Central memory CD8-positive, alpha-beta T cell (primary cell): ENCODE measurements at places on chromosomes 1 and 21.
A peak's percentile ranks its signal among the peaks of the same experiment; 100 is the strongest.

DNA sequence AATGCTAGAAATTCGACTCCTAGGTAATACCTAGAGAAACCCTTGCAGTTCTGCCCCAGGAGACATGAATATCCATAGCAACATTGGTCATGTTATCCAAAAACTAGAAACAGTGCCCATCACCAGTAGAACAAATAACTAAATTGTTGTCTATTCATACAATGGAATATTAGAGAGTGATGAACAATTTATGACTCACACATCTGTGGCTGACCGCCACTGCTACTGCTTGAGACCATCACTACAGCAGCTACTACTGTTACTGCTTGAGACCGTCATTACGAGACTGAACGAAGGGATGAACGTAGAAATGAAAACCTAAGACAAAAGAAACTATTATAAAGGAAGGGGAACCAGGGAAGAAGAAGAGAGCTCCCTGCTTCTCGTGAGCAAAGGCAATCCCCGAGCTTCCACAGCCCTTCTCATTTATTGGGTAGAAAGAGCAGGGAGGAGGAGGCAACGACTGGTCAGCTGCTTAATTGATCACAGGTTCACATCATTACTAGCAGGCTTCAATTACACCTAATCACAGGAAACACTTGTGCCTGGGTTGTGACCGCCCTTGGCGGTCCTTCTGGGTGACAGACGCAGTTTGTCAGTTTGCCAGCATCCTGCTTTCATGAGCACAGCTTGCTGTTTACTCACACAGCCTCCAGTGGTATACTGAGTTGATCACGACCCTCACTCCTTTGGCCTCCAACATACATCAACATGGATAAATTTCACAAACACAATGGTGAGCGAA, 14.1 kb upstream of the PADI4 start:
- H3K27ac ChIP-seq = no peak overlapping the region
- no peak for DNase-seq
- no peaks in the 10 kb centered on the region for H3K4me1 ChIP-seq
- H3K27me3 ChIP-seq = peaks cover 66% of the 10 kb centered on the region
- H3K4me3 ChIP-seq = no peak overlapping the region
- H3K36me3 ChIP-seq = no peaks in the 10 kb centered on the region

DNA sequence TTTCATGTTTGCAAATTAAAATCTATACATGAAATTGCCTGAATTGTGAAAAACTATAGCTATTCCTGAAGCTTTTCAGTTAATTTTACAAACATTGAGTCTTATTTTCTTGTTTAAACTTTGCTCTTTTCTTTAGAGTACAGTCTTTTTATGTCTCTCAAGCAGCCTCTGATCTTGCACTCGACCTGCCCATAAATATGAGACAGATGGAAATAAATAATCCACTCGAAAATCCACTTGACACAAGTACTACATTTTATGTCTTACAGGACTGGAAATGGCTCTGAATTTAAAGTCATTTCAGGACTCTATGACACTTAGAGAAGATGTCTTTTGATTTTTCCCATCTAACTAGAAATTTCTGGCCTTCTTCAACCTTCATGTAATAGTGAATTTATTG, 283.8 kb downstream of the USP25 start:
- no peaks in the 10 kb centered on the region for H3K27me3 ChIP-seq
- no peak overlapping the region for H3K4me3 ChIP-seq
- no peak overlapping the region for H3K27ac ChIP-seq

GRCh38 chr1:83756984-83757717, 241.8 kb downstream of the TTLL7 start:
- H3K4me3 ChIP-seq = no peak overlapping the region
- H3K27ac ChIP-seq = no peak overlapping the region
- no peaks in the 10 kb centered on the region for H3K36me3 ChIP-seq
- no peak for DNase-seq

DNA sequence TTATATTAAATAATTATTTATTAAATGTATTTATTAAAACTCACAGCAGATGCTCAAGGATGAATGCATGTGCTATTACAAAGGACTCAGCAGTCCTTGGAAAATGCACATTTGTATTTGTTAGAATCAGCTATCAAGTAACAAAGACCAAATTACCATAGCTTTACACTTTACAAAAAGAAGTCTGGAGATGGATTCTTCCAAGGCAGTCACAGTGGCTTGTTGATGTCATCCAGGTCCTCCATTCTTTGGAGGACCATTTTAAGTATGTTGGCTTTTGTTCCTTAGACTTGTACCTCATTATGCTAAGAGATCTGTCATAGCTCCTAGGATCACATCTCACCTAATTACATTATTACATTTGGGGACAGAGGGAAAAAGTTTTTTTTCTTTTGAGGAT, 63.4 kb downstream of the NTMT2 start:
- H3K27me3 ChIP-seq = peaks cover 51% of the 10 kb centered on the region
- H3K4me1 ChIP-seq = no peaks in the 10 kb centered on the region
- no peak overlapping the region for H3K4me3 ChIP-seq
- H3K27ac ChIP-seq = no peak overlapping the region
- DNase-seq = no peak
- no peaks in the 10 kb centered on the region for H3K36me3 ChIP-seq

DNA sequence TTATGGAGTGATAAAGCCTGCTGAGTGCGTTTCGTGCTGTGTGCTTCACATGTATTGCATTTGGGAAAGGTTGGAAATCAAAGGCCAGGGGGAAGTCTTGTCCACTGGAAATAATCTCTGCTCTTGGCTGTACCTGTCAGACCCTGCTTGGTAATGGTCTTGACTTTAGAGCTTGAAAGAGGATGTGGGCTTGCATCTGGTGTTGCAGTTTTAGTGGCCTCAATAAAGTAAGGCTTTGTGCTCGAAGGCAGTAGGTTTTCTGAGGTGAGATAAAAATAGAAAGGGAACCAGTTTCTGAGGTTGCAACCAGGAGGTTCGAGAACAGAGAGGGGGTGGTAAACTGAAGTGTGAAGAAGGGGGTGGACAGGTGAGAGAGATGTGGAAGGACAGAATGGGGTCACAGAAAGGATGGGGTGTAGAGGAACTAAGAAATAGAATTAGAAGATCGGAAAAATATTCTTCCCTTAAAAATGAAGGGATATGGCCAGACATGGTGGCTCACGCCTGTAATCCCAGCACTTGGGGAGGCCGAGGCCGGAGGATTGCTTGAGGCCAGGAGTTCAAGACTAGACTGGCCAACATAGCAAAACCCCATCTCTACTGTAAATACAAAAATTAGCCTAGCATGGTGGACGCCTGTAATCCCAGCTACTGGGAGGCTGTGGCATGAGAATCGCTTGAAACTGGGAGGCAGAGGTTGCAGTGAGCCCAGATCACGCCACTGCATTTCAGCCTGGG, 1.5 kb downstream of the S100PBP start:
- peak overlapping the region; percentile 90 for H3K4me3 ChIP-seq
- no peaks in the 10 kb centered on the region for H3K27me3 ChIP-seq
- peak overlapping the region; percentile 58 for H3K27ac ChIP-seq
- no peak for DNase-seq
- H3K36me3 ChIP-seq = peaks cover 10% of the 10 kb centered on the region

DNA sequence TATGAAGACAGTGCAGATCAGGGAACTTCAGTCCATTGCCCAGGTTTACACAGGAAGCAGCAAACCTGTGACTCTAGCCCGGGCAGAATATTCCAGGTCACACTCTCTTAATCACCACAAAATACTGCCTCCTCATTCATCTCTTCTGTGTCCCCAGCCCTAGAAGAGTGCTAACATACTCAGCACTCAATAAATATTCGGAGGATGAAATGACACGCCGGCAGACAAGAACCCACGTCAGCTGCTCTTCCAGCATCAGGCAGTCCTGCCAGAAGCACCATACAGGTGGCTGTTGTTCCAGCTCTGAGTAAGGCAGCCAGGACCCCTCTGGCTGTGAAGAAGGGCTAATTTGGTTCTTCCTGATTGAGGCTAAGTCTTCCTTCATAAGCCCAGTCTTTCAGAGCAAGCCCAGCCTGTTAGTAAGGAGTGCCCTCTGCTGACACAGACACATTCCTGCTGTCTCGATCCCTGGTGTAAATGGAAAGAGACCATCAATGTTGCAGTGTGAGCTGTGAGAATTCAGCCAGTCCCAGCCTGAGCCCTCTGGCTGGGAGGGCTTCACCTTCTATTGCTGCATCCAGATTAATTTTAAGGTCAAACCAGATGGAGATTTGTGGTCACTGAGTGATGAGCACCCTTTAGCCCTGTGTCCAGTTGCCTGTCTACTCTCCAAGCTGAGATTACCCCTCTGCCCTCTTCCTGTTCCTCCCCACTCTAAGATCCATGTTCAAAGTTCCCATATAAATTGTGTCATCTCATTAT, 45.0 kb upstream of the KIRREL1 start:
- no peak for DNase-seq
- no peak overlapping the region for H3K27ac ChIP-seq
- no peaks in the 10 kb centered on the region for H3K36me3 ChIP-seq

GRCh38 chr1:113542221-113542701, 151.9 kb downstream of the MAGI3 start:
- H3K36me3 ChIP-seq = no peaks in the 10 kb centered on the region
- H3K27ac ChIP-seq = no peak overlapping the region
- H3K27me3 ChIP-seq = peaks cover 30% of the 10 kb centered on the region
- DNase-seq = no peak
- H3K4me1 ChIP-seq = no peaks in the 10 kb centered on the region
- H3K4me3 ChIP-seq = no peak overlapping the region

DNA sequence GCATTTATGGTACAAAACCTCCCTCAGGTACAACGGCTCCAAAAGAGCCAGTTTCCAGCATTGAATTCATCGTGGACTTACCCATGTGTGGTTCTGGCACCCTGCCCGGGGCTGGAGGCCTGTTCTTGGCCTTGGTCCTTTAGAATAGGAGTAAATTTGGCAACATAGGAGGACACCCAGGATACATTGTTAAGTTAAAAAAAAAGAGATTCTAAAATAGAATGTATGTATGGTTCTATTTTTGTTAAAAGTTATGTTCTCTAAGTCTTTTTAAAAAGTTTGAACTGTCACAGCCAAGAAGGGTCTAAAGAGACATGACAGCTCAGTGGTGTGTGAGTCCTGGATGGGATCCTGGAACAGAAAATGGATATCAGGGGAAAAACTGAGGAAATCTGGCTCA, 25.9 kb downstream of the EPHX1 start:
- H3K4me1 ChIP-seq = peaks cover 9% of the 10 kb centered on the region
- no peak overlapping the region for H3K27ac ChIP-seq
- DNase-seq = no peak
- no peaks in the 10 kb centered on the region for H3K27me3 ChIP-seq
- no peak overlapping the region for H3K4me3 ChIP-seq

GRCh38 chr1:109357616-109358015, 40.1 kb downstream of the SORT1 start:
- H3K27ac ChIP-seq = no peak overlapping the region
- DNase-seq = no peak
- peaks cover 8% of the 10 kb centered on the region for H3K27me3 ChIP-seq

DNA sequence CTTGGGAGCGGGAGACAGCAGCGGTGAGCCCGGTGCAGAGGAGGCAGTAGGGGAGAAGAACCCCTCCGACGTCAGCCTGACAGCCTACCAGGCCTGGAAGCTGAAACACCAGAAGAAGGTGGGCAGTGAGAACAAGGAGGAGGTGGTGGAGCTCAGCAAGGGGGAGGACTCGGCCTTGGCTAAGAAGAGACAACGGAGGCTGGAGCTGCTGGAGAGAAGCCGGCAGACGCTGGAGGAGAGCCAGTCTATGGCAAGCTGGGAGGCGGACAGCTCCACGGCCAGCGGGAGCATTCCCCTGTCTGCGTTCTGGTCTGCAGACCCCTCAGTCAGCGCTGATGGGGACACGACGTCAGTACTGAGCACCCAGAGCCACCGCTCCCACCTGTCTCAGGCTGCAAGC, 32.9 kb downstream of the STYXL2 start:
- no peaks in the 10 kb centered on the region for H3K4me1 ChIP-seq
- H3K27ac ChIP-seq = no peak overlapping the region
- H3K27me3 ChIP-seq = peaks cover 65% of the 10 kb centered on the region
- H3K36me3 ChIP-seq = no peaks in the 10 kb centered on the region

DNA sequence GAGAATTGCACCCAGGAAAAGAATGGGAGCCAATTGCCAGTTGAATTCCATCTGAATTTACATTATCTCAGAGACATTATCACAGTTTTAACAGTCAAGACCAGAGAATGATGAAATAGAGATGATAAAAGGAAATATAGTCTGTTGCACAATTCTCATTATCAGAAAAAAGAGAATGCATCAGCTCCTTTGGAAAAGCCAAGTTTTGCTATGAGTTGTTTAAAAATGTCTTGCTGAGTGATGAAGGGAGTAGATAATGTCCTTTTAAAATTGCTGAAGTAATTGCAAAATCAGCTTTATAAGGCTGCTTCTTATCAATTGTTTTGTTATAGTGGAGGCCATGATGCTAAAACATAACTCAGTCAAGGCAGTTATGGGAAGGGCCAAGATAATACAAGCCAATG, 37.9 kb upstream of the EEIG2 start:
- no peak for DNase-seq
- H3K27me3 ChIP-seq = peaks cover 35% of the 10 kb centered on the region
- peaks cover 2% of the 10 kb centered on the region for H3K36me3 ChIP-seq
- no peak overlapping the region for H3K4me3 ChIP-seq
- no peaks in the 10 kb centered on the region for H3K4me1 ChIP-seq

DNA sequence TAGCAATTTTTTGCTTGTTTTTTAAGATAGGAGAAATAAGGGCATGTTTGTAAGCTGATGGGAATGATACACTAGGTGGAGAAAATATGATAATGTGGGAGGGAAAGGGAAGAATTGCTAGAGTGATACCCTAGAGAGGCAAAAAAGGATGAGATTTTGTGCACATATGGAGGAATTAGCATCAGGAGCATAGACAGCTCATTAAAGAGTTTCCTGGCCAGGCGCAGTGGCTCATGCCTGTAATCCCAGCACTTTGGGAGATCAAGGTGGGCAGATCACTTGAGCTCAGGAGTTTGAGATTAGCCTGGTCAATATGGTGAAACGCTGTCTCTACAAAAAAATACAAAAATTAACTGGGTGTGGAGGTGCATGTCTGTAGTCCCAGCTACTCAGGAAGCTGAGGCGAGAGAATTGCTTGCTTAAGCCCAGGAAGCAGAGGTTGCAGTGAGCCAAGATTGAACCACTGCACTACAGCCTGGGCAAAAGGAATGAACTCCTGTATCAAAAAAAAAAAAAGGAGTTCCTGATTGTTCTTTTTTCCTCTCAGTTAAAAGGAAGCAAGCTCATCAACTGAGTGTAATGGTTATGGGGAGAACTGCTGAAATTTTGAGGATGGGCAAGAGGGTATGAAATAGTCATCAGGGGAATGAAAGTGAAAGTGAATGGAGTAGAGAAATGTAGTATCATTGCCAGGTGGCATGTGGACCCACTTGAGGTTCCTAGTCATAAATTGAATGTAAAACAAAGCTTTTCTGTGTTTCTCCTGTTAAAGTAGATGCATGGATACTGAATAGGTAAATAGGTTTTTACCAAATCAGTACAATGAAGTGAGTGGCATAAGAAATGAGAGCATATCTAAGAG, 35.5 kb downstream of the SH3GLB1 start:
- H3K36me3 ChIP-seq = peaks cover 36% of the 10 kb centered on the region
- no peak overlapping the region for H3K27ac ChIP-seq
- no peak overlapping the region for H3K4me3 ChIP-seq
- no peaks in the 10 kb centered on the region for H3K27me3 ChIP-seq
- peaks cover 4% of the 10 kb centered on the region for H3K4me1 ChIP-seq
- DNase-seq = no peak

DNA sequence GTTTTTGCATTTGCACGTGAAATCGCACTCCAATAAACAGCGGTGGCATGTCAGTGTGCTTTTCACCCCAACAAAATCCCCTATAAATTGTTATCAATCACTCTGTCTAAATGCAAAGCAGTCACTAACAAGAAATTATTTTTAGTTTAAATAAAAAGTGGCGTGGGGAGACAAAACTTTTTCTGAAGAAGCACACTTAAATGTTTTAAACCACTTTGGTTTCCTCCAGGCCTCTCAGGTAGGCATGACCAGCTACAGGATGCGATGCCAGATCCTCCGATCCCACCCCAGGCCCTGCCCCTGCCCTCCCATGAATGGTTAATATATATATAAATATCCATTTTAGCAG, 3.6 kb downstream of the FMO1 start:
- peak overlapping the region; percentile 73 for H3K4me3 ChIP-seq
- DNase-seq = no peak
- H3K27me3 ChIP-seq = peaks cover 66% of the 10 kb centered on the region
- H3K4me1 ChIP-seq = peaks cover 12% of the 10 kb centered on the region
